ENCODE measurements at places on chromosomes 12 and 14. TPM values are rescaled to one million over a fixed set of nuclear protein-coding genes. Genes with fewer than 3 reads are reported as not detected.

Gene TSHR
- not detected for total RNA-seq

Gene TAPBPL
- total RNA-seq: 5.4 TPM

Gene LRRC23
- total RNA-seq: 3.6 TPM

Gene CLMN
- 2.8 TPM for total RNA-seq

Gene DYRK4
- total RNA-seq: 52.6 TPM

Gene SVOP
- total RNA-seq: not detected

Gene PTGDR
- total RNA-seq: not detected

Gene RHNO1
- total RNA-seq: 68.6 TPM

Gene RASSF8
- total RNA-seq: 35.9 TPM

Gene GALNT6
- 31.4 TPM for total RNA-seq

Gene LIN7A
- 1.3 TPM for total RNA-seq

DNA sequence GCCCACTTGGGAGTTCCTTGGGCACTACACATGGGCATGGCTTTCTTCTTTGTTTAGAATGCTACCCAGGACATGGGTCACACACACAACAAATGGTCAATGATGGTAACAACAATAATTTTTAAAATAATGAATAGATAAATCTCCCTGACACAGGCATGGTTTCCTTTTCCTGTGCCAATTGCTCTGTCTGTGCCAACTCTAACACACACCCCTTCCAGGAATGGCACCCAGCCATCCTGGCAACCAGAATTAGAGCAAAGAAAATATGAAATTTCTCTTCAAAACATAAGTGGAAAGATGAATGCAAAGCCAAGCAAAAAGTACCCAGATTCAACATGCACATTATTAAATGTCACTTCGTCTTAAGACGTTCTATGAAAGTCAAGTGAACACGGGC lies 104.9 kb upstream of the SOX5 start:
- DNase-seq: no peak

- peak; percentile 81 for DNase-seq
Measured at GRCh38 chr12:45231515-45232145, 15.7 kb downstream of the ANO6 start.

- peak; percentile 15 for DNase-seq
Measured at GRCh38 chr12:15494329-15495046, 172.2 kb downstream of the PTPRO start.

- no peak for DNase-seq
Measured at GRCh38 chr12:76332606-76333005, 15.6 kb downstream of the BBS10 start.

DNA sequence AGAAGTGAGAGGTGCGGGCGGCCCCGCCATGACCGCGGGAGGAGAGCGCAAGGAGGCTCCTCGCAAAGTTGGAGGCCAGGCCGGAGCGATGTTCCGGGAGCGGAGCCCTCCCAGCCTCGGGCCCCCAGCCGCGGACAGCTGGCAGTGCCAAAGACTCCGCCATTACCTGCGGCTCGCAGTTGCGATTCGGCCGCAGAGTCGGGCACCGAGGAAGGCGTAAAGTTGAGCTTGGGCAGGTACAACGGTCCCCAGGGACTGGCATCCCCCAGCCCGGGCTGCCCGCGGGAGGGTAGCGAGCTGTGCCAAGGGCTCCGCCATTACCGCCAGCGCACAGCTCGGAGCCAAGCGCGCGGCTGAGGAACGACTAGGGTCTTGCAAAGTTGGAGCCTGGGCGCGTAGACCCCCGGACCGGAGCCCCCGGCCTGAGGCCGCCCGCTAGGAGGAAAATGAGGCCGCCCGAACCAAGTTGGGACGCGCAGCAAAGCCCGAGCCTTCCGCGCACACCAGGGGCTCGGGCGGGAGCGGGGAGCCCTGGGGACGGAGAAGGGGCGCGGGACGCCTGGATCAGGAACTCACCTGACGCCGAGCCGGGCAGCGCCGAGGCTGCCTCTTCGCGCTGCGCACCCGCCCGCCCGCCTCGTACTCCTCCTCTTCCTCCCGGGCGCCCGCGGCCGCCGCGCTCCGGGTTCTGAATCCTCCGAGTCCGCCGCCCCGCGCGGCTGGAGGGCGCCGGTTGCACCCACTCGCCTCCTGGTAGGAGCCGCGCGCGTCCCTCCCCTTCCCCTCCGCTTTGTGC lies 677 bp downstream of the NOS1 start:
- DNase-seq: no peak

DNA sequence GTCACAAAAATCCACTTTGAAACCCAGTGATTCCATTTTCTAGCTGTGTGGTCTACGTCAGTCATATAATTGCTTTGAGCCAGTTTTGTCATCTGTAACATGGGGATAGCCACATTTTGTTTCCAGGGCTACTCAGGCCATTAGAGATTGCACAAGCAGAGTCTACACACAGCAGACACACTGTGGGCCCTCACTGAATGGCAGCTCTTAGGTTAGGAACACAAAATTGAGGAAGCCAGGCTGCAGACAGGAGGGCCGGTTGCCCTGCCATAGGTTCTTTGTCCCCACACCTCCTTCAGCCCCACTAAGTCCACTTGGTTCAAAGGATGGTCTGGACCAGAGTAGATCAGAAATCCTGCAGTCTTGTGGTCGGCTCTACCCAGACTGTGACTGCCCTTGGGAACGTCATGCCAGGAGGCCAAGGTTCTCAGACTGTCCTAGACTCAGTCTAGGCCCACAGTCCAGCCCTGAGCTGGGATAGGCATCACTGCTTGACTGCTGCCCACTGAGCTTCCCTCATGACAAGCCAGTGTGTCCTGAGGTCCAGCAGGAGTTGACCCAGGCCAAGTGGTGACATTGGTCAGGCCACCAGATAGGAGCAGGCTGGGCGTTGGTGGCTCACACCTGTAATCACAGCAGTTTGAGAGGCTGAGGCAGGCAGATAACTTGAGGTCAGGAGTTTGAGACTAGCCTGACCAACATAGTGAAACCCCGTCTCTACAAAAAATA lies 3.8 kb upstream of the MYH7 start:
- no peak for DNase-seq

GRCh38 chr14:101815994-101816393 lies 54.5 kb downstream of the PPP2R5C start:
- no peak for DNase-seq

DNA sequence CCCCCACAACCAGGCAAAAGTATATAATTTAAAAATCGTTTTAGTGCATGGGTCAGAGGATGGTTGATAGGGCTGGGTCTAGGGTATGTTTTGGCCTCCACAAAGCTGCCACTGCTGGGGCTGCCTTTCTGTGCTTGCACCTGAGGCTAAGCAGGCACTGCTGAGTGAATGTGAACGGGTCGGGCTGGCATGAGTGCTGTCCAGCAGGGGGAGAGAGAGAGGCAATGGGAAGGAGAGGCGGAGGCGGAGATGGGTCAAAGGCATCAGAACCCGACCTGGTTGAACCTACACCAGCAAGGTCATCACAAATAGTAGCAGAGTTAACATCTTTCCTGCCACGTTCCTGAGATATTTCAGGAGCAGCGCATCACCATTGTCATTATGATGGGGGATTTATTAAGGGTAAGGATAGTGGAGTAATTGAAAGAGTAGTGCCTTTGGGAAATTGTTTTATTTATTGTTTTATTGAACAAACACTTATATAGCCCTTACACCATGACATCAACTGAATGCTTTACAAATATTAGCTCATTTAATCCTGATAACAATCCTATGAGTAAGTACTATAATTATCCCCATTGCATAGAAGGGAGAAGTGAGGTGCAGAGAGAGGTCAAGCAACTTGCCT lies 5.8 kb upstream of the NRXN3 start:
- no peak for DNase-seq

GRCh38 chr14:101363880-101364391 lies 197.4 kb upstream of the DIO3 start:
- no peak for DNase-seq

- DNase-seq: no peak
Measured at GRCh38 chr14:95442016-95442632, 74.3 kb downstream of the SYNE3 start.

DNA sequence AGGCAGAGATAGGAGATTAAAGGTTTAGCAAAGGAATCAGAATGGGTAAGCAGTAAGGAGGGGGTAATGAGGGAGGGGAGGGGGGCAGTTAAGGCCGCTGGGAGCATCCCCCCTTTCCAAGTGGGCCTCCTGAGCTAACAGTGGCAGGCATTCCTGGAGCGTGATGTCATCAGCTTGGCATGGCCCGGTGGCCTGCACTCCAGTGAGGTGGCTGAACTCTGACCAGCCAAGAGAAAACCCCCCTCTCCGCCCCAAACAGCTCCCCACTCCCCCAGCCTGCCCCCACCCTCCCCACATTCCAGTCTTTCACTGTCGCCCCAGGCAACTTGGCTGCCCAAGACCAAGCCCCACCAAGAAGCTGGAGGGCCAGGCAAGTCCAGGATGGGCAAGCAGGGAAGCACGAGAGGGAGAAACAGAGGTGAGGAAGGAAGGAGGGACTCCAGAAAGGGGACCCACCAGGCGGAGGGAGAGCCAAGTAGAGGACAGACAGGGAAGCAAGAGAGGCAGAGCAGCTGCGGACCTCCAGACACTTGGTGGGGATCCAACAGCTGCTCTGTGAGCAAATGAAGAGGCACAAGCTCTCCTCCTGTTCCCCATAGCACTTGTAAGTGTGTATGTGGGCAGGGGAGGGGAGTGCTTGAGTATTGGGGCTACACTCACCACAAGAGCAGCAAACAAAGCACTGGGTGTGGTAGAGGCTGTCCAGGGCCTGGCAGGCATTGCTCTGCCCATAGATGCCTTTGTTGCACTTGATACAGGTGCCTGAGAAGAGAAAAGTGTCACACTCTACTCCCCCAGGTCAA lies 4.5 kb downstream of the AJUBA start:
- DNase-seq: peak; percentile 93

GRCh38 chr14:49670475-49670874 lies 17.5 kb downstream of the POLE2 start:
- DNase-seq: no peak

GRCh38 chr14:100405760-100406455 lies 82.8 kb downstream of the SLC25A47 start:
- DNase-seq: no peak

GRCh38 chr14:89415159-89415558 lies 1.9 kb downstream of the FOXN3 start:
- no peak for DNase-seq

DNA sequence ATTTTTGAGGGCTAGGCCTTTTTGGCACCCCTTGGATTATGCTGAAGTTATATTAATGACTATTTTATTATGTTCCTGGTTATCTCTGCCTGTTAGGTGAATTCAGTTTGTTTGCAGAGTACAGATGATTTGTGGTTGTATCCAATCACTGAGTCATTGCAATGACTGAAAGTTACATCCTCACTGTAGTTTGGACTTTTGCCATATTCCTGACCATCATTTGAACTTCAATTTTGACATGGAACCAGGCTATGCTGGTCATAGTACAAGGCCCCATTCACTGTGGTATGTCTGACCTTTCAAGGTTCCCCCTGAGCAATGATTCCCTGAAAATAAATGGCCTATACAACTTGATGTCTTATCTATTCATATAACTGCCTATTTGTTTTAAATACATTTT lies 621.0 kb downstream of the CCER1 start:
- DNase-seq: peak; percentile 47

DNA sequence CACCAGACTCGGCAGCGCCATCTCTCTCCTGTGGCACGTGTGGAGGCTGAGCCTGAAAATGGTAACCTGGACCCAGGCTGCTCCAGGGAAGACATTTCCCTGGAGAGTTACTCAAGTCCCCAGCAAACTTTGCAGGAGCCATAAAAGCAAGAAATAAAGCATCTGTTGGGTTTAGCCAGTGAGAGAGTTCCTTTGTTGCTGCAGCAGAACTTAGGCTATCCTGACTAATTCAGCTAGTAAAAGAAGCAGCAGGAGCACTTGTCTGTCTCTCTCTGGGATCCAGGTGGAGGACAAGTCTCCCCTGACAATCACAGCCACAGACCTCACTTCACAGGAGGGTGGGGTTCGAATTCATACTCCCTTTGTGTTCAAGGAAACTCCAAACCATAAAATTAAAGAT lies 79.2 kb upstream of the DIO3 start:
- DNase-seq: no peak

- peak; percentile 55 for DNase-seq
Measured at GRCh38 chr14:96098309-96098998, 59.3 kb downstream of the C14orf132 start.

DNA sequence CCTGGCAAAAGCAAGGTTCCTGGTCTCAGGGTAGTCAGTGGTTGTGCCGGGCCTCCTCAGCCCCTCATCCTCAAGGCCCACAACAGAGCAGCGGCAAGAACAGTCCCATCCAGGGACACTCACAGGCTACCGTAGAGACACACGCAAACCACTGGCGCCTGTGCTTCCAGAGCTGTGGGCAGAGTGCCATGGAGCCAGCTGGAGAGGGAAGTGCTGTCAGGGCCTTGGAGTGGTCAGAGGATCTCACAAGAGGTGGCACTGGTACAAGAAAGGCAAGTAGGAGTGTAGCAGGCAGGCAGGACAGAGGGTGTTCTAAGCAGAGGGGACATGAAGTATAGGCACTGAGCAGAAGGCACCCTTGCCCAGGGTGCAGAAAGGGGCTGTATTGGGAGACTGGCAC lies 34.6 kb downstream of the ANKRD9 start:
- DNase-seq: no peak

DNA sequence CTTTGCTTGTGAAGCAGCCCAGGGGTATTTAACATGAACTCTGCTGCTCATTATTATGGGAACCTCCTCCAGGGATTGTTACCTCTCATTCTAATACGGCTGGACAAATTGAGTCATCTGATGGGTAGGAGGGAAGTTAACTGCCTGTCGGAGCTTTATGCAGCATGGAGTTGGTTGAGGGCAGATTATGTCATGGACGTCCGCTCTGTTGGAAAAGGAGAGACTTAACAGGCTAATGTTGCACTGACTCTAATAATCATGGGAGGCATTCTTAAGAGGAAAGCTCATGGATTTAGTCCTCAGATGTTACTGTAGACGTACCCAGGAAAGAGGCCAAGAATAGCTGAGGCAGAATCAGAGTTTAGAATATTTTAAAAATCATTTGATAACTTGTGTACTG lies 9.9 kb downstream of the POP5 start:
- DNase-seq: no peak

GRCh38 chr14:99320105-99320572 lies 48.1 kb upstream of the BCL11B start:
- DNase-seq: peak; percentile 20

GRCh38 chr14:76752744-76753143 lies 8.5 kb upstream of the VASH1 start:
- DNase-seq: no peak

- DNase-seq: no peak
Measured at GRCh38 chr14:97057238-97058073, 260.3 kb downstream of the VRK1 start.

Data from M059J (cell line).